Hepatocyte (in vitro differentiated cells): ENCODE measurements at places on chromosomes 3 and 15.

DNA sequence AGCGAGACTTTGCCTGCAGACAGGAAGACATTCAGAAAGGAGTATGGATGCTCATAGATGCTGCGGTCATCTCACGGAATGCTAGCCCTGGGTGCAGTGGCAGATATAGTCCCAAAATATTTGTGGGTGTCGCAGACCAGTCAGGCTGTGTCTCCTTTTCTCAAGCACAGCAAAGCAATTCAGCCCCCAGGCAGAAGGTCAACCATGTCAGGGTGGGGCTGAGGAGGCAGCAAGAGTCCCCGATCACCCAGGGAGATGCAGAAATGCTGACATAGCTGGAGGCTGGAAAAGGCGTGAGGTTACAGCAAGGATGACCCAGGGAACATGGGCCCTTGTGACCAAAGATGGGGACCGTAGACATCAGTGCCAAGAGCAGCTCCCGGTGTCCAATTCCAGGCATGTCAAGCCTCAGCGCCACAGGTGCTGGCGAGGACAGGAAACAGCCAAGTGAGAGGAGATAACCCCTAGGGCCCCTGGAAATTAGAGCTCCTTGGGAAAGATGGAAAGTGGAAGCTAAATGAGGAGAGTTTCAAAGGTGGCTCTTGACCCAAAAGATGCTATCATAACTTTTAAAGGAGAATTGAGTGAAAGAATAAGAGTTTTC lies 81.2 kb upstream of the ABHD17C start:
- DNase-seq, result no peak

GRCh38 chr15:70327856-70328678 lies 230.3 kb upstream of the TLE3 start:
- DNase-seq, result no peak

GRCh38 chr3:42979044-42979972 lies at the start of gene GASK1A:
TSS of gene GASK1A (plus strand) at chr3:42979311. CDS start at chr3:42979643, 332 bp downstream.
- peak; percentile 58 for DNase-seq

- no peak for DNase-seq
Observed at GRCh38 chr15:38706956-38707355, 142.3 kb upstream of the RASGRP1 start.

DNA sequence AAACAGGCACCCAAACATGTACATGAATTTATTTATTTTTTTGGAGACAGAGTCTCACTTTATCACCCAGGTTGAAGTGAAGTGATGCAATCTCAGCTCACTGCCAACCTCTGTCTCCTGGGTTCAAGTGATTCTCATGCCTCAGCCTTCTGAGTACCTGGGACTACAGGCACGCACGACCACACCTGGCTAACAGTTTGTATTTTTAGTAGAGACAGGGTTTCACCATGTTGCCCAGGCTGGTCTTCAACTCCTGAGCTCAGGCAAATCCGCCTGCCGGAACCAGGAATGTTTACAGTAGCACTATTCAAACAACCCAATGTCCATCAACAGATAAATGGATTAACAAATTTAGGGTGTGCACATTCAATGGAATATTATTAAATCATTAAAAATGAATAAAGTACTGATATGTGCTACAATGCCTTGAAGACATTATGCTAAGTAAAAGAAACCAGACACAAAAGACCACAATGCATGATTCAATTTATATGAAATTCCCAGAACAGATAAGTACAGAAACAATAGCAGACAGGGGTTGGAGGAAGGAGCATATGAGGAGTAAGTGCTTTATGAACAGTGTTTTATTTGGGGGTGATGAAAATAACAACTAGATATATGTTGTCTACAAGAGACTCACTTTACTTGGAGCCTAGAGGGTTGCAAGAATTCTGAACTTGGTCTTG lies 1.3 kb downstream of the LEO1 start:
- DNase-seq, result no peak

- peak; percentile 18 for DNase-seq
Observed at GRCh38 chr15:58115692-58116091, 22.5 kb upstream of the AQP9 start.

DNA sequence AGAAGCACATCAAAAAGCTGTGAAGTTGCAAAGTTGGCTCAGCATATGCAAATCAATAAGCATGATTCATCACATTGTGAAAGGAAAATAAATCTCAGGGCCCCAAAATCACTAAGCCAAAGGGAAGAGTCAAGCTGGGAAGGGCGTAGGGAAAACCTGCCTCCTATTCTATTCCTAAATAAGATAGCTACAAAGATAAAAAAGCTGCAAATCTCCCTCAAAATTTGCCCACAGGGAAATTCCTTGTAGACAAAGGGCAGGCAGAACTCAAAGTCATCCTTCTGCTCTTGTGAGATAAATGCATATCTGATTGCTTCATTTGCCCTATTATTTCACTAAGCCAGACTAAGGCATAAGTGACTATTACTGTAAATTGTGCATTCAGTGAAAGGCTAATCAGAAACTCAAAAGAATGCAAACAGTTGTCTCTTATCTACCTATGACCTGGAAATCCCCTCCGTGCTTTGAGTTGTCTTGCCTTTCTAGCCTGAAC lies 30.5 kb upstream of the CCNL1 start:
- no peak for DNase-seq

- DNase-seq, result peak; percentile 29
Observed at GRCh38 chr3:139564294-139564861, 24.8 kb upstream of the RBP1 start.

- no peak for DNase-seq
Observed at GRCh38 chr3:49634736-49635135, 39.4 kb upstream of the APEH start.

DNA sequence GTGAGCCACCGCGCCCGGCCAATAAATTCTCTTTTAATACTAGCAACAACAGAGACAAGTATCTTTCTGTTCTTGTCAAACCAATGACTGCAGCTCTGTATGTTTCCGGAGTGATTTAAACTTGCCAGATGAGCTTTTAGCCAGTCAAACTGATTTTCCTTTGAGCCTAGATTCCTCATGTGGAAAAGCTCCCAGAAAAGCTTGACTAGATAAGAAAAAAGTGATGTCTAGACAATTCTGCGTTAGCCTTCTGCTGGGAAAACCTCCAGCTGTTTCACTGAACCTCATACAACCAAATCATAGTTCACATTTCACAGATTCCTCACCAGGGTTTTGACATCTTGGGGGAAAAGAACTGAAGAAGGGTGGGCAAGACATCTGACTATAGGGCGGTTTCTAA lies 78.6 kb downstream of the MAGI1 start:
- no peak for DNase-seq
